ENCODE measurements at places on chromosomes 7 and 10. TPM values are rescaled to one million over a fixed set of nuclear protein-coding genes. Genes with fewer than 3 reads are reported as not detected.

GALNT17 gene
- total RNA-seq: not detected

DNA sequence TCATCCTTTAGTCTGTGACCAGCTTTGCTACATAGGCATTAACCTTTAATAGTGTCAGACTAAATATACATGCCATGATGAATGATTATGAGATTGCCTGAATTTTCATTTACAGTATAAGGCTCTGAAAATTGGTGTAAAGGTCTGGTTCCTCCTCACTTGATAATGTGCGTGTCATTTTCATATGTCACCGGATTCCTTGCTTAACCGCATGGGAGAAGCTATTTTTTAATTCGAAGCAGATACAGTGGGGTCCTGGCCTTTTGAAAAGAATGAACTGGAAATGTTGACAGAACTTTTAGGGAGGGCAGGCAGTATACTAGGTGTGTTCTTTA lies 192.4 kb upstream of the SH2B2 start:
- no peaks in the 10 kb centered on the region for H3K27me3 ChIP-seq
- no peak overlapping the region for H3K4me3 ChIP-seq
- no peaks in the 10 kb centered on the region for H3K4me1 ChIP-seq
- no peak for DNase-seq

DNA sequence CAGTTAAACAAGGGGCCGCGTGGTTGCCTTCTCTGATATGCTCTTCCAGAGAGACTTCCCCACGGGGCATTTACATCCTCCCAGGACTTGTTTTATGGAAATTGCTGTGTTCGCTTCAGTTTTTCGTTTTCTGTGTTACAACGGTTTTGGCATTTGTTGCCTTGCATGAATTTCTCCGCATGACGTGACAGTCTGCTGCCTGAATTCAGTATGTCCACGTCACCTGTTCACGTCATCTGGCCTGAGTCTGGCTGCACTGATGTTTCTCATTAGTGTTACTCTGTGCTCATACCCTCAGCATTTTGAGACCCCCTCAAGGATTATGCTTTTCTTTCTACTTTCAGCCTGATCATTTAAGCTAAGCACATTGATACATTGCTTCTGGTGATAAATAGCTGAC lies 49.1 kb upstream of the INSYN2A start:
- H3K36me3 ChIP-seq: no peaks in the 10 kb centered on the region
- H3K4me3 ChIP-seq: no peak overlapping the region
- H3K27me3 ChIP-seq: no peaks in the 10 kb centered on the region
- no peak overlapping the region for H3K27ac ChIP-seq

FAM25G gene
- not detected for total RNA-seq

CALML5 gene
- total RNA-seq: not detected

- no peaks in the 10 kb centered on the region for H3K27me3 ChIP-seq
- H3K4me3 ChIP-seq: no peak overlapping the region
- H3K4me1 ChIP-seq: peaks cover 78% of the 10 kb centered on the region
- DNase-seq: no peak
These were observed 25.8 kb downstream of the ITGB1 start for GRCh38 chr10:32932225-32932729.

SPDYE9 gene
- not detected for total RNA-seq

ACADSB gene
- 19.2 TPM for total RNA-seq

DNA sequence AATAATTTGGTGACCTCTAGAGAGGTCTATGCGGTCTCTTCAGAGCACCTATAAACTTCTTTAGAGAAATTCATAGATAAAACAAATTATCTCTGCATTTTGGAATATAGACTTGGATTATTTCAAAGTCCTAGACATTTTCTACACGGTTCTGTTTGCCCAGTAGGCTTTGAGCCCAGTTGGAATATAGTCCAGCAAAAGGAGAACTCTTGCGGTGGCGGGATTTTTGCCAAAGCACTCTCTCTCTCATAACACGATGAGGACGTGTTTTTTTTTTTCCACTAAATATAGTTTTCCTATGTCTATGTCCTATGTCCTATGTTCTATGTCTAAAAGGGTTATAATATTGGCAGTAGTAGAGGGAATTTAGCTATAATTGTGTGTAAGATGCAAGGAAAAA lies 164.9 kb upstream of the AGR3 start:
- H3K4me3 ChIP-seq: no peak overlapping the region
- H3K4me1 ChIP-seq: peaks cover 14% of the 10 kb centered on the region
- H3K27ac ChIP-seq: no peak overlapping the region
- no peaks in the 10 kb centered on the region for H3K36me3 ChIP-seq

NOS3 gene
- total RNA-seq: 3.1 TPM

NRF1 gene
- 14.0 TPM for total RNA-seq

DNA sequence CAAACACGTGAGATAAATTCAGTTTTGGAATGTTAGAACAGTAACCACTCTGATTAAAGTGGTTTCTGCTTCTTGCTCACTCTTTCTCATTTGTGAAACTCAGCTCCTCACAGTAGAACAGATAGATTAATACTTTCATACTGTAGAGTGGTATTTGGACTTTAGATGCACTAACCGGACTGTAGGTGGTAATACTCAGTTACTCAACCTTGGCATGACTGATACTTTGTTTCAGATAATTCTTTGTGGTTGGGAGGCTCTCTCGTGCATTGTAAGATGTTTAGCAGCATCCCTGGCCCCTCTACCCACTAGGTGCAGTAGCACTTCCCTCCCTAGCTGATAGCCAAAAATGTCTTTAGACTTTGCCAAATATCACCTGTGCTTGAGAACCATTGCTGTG lies 37.6 kb downstream of the MCU start:
- DNase-seq: no peak
- H3K4me3 ChIP-seq: no peak overlapping the region
- no peaks in the 10 kb centered on the region for H3K36me3 ChIP-seq
- H3K4me1 ChIP-seq: no peaks in the 10 kb centered on the region

MRPS24 gene
- total RNA-seq: 224 TPM

- no peaks in the 10 kb centered on the region for H3K4me1 ChIP-seq
- H3K4me3 ChIP-seq: no peak overlapping the region
- no peak overlapping the region for H3K27ac ChIP-seq
- no peaks in the 10 kb centered on the region for H3K27me3 ChIP-seq
- H3K36me3 ChIP-seq: no peaks in the 10 kb centered on the region
These were observed 173.7 kb upstream of the PRPS1L1 start for GRCh38 chr7:18201350-18201749.

DNA sequence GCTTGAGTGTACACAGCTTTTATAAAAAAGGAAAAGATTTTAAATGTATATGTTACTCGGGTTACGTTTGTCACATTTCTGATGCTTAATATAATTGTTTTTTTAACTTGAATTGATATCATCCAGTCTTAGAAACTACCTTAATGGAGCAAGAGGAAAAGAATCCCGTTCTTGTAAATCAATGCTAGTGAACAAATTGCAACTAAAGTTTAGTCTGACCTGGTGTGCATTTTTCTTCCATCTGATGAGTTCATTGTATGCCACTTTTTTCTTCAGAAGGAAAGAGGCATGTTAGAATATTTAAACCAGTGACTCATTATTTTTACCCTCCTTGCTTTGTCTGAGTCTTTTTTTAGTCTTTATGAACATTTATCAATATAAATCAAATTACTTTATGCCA lies 34.7 kb downstream of the NET1 start:
- DNase-seq: no peak
- H3K4me3 ChIP-seq: peak overlapping the region; percentile 44
- no peaks in the 10 kb centered on the region for H3K27me3 ChIP-seq
- H3K4me1 ChIP-seq: peaks cover 13% of the 10 kb centered on the region
- no peaks in the 10 kb centered on the region for H3K36me3 ChIP-seq
- H3K27ac ChIP-seq: peak overlapping the region; percentile 74

DNA sequence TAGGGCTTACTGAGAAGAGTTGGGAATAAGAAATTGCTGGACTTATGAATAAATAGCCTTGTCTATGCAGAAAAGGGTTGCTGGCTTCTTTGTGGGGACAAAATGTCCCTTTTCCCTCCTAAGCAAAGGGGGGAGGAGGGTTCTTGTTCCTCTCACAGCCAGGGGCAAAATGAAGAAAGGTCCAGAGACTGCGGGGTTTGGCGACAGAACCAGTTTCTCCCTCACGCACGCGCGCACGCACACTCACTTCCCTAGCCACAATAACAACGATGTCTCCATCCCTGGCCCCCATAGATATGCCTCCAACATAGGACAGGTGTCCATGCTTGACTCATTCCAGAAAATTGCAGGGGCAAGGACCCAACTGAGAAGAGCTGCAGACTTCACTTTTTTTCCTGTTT lies 3.3 kb downstream of the ZMIZ1 start:
- peaks cover 61% of the 10 kb centered on the region for H3K4me1 ChIP-seq
- peak overlapping the region; percentile 88 for H3K4me3 ChIP-seq
- DNase-seq: no peak
- H3K36me3 ChIP-seq: no peaks in the 10 kb centered on the region
- no peaks in the 10 kb centered on the region for H3K27me3 ChIP-seq
